ENCODE measurements at places on chromosomes 12 and 14. TPM values are rescaled to one million over a fixed set of nuclear protein-coding genes. Genes with fewer than 3 reads are reported as not detected.

The SERPINA12 gene
- total RNA-seq, result not detected

The ACRBP gene
- total RNA-seq, result 0.73 TPM

The TBC1D30 gene
- total RNA-seq, result 10.8 TPM

DNA sequence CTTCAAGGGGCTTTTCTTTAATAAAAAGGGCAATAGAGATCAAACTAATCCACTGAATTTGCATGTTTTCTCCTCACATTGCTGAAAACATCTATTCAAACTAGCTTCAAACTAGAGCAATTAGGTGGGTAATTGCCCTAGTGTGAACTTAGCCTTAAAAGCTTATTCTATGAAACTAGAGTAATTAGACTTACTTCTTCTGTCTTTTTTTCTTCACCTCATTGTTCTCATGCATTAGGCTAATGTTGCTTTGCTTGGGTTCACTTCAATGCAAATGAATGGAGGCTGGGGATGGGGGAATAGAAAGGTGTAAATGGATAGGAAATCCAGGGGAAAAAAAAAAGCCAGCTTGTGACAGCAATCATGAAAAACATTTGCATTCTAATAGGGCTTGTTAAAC lies 414.8 kb upstream of the LMO3 start:
- DNase-seq, result no peak
- H3K27ac ChIP-seq, result no peak overlapping the region
- no peaks in the 10 kb centered on the region for H3K4me1 ChIP-seq
- H3K27me3 ChIP-seq, result no peaks in the 10 kb centered on the region
- no peaks in the 10 kb centered on the region for H3K36me3 ChIP-seq

DNA sequence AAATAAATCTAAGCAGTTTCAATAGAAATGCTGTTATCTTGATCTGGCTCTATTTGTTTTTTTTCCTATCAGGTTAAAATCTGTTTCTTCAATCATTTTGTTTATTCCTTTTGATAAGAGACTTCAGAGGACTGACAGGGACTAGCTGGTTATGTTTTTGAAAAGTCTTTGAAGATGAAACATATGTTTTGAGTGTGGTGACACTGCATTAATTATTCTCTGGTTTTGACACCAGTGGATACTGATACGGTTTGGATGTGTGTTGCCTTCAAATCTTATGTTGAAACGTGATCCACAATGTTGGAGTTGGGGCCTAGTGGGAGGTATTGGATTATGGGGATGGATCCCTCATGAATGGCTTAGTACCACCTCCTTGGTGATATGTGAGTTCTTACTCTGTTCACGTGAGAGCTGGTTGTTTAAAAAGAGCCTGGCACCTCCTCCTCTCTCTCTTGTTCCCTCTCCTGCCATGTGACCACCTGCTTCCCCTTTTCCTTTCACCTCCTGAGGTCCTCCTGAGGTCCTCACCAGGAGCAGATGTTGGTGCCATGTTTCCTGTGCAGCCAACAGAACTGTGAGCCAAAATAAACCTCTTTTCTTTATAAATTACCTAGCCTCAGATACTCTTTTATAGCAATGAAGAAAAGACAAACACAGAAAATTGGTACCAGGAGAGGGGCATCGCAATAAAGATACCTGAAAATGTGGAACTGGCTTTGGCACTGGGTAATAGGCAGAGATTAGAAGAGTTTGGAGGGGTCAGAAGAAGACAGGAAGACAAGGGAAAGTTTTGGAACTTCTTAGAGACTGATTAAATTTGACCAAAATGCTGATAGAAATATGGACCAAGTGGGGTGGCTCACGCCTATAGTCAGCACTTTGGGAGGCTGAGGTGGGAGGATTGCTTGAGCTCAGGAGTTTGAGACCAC lies 23.0 kb downstream of the RASSF3 start:
- H3K4me1 ChIP-seq, result peaks cover 47% of the 10 kb centered on the region
- no peaks in the 10 kb centered on the region for H3K27me3 ChIP-seq
- DNase-seq, result no peak
- H3K27ac ChIP-seq, result peak overlapping the region; percentile 46
- no peak overlapping the region for H3K4me3 ChIP-seq
- 0 out of 2 replicates have a peak, but pooled peaks cover 1% of the 10 kb centered on the region for H3K36me3 ChIP-seq

DNA sequence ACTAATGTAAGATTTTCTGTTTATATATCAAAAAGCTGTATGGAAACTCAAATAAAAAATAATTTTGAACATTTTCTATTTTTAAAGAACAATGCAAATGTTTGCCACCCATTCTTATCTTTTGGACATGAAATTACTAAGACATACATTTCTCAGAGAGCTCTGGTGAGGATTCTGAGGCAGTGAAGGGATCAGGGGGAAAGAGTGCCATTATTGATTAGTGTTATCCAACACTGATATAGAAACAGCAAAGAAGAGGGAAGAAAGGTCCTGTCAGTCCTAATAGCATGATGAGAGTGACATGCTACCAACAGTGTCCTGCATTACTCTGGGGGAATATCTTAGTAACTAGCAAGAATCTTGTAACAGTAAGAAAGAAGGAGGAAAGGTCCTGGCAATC lies 282.2 kb downstream of the RPL10L start:
- no peaks in the 10 kb centered on the region for H3K27me3 ChIP-seq
- H3K36me3 ChIP-seq, result no peaks in the 10 kb centered on the region
- no peak overlapping the region for H3K4me3 ChIP-seq
- no peak for DNase-seq
- no peaks in the 10 kb centered on the region for H3K4me1 ChIP-seq

All from Caco-2 (cell line).